ENCODE measurements at places on chromosomes 5 and 9.

DNA sequence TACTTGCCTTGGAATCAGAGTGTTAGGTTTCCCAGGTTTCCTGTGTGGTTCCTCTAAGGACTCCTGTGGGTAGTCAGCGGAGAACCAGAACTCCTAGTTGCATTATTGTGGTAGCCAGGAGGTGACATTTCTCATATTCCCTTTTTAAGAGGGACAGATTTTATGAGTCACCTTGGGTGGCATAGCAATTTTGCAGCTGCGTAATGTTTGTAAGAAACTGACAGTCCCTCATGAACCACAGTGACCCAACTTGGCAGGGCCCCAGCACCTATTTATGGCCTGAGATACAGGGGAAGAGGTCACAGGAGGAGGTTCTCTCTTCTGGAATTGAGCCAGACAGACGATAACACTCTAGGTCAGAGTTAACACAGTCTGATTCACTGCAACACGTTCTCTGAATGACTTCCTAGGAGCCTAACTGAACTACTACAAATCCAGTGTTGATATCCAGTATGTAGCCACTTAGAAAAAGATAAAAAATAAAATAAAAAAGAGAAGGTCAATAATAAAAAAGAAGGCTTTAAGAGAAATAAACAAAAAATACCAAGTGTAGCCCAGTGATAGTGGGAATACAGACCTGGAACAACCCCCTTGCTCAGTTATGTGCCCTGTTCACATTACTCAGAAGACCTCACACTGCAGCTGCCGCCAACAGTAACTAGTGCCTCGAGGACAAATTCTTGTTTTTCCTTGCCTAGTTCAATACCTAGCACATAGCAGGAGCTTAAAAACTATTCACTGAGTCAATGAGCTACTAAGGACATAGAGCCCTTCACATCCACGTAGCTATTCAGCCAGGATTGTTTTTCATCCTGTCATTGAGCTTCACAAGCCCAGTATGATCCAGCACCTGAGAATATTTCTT lies 50.7 kb upstream of the VLDLR start:
- DNase-seq, result peak; percentile 84

DNA sequence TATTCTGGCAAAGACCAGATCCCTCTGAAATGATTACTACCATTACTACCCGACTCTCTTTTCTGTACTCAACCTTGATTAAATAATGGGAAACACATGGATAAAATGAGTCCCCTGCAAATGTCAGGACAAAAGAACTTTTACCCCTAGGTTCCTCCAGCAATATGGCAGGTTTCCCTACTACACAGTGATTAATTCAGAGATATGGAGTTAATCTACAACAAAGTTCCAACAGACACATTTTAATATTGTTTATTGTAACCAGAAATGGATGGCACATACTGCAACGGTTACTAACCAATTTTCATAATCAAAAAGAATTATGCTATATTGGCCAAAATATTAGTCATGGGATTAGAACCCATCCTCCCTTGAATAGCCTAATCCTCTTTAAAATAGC lies 294.8 kb downstream of the ATPSCKMT start:
- no peak for DNase-seq

DNA sequence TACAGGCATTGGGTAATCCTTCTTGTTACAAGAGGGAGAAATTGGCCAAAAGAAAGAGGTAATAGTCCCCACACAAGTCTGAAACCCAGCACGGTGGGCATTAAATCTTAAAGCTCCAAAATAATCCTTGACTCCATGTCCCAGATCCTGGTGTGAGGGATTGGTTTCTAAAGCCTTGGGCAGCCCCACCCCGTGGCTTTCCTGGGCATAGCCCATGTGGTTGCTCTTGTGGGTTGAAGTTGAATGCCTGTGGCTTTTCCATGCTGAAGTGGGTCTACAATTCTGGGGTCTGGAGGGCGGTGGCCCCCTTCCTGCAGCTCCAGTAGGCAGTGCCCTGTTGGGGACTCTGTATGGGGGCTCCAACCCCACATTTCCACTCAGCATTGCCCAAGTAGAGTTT lies 91.8 kb upstream of the LARP1 start:
- no peak for DNase-seq

DNA sequence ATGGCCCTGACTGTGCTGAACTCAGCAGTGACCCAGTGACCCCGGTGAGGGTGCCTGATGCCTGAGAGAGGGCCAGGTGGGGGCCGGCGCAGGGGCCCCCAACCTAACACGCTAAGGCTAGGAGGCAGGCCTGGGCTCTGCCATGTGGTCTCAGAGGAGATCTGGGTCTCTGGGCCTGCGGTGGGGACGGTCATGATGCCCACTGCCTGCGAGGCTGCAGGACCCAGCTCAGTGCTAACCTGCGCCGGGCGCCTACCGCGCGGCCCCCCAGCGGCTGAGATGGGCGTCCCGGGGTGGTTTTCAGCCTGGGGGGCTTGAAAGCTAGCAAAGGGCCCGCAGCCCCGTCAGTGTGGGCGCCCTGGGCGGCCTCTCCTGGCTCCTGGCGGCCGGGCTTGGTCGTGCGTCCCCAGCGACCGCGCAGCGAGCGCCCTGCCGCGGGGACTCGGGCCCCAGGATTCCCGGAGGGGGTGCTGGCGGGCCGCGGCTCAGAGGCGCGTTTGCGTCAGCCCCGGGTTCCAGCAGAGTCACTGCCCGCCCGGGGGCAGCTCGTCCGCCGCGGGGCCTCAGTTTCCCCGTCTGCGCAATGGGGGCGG lies 2.5 kb downstream of the EGFL7 start:
- DNase-seq, result peak; percentile 80

- no peak for DNase-seq
Observed at GRCh38 chr5:143229426-143229895, 174.0 kb downstream of the NR3C1 start.

GRCh38 chr5:131367219-131367860 lies 103.5 kb downstream of the CDC42SE2 start:
- DNase-seq, result no peak

- no peak for DNase-seq
Observed at GRCh38 chr5:132444061-132444460, 46.5 kb downstream of the IRF1 start.

- no peak for DNase-seq
Observed at GRCh38 chr5:34580983-34581382, 75.1 kb upstream of the RAI14 start.

GRCh38 chr5:18397371-18397770 lies 763.1 kb downstream of the TAF11L14 start:
- peak; percentile 35 for DNase-seq

DNA sequence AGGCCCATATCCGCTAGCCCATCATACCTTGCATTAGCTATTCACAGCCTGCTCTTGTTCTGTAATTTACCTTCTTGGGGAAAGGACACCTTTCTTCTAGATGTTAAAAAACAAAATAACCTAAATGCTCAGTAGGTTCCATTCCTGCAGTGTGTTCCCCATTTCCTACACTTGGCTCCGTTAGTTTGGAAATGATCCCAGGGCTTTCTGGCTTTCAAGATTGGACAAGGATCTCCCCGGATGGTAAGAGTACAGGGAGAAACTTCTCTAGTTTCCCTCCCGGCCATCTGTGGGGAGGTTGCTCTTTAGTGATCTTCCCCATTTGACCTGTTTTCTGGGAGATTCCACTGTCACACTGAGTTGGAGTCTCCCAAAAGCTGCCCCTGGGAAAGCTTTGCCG lies 27.3 kb upstream of the STC2 start:
- no peak for DNase-seq

DNA sequence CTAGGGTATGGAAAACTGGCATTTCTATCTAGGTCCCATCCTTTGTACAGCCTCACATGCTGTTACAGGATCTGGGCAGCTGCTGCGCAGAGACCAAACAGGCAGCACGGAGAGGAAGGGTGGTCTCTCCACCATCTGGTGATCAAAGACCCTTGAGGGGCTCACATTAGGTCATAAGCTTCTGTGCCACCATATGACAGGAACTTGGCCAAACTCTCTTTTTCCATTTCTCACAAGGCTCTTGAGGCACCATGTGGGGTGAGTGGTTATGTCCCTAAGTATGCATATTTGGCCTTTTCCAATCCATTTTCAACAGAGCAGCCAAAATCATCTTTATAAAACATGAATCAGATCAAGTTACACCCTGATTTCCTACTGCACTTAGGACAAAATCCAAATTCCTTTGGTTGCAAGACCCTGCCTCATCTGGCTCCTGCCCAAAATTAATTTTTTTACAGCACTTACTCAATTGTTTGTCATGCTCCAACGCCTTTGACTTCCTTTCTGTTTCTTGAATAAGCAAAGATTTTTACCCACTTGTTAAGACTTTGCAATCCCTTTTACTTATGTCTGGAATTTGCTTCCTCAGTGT lies 730.0 kb downstream of the MAT2B start:
- peak; percentile 17 for DNase-seq

DNA sequence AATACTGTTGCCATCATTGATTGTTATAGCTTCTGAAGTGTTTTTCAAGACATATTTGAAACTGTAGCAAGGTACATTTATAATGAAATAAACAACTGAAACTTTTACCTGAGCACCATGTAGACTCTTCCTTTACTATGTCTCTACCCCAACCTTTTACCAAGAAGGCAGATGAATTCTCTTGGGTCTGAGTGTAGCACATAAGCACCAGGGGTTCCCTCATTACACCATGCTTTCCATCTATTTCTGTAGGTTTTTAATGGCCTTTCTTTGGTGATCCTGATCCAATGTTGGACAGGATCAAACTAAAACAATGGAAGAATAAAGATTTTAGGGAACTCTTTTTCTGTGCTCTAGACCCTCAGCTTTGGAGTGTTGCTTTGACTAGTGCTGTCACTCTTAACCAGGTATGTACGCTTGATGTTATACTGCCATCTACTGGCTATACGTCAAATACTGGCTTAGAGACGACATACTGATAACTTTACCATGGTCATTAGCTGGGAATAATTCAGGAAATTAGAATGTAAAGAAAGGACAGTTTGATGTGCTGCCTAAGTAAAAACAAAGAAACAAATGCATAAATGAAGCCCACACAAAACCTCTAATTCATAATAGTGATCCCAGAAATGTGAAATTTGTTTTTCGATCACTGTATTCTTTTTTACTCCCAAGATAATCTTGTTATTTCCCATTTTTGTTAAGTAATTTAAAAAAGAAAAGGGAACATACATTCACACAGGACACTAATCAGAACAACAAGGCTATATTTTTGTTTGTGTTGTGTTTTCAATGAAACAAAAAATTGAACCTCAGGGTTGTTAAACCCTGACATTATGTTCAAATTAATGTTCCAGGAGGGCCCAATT lies 30.7 kb downstream of the IFNW1 start:
- DNase-seq, result peak; percentile 78

DNA sequence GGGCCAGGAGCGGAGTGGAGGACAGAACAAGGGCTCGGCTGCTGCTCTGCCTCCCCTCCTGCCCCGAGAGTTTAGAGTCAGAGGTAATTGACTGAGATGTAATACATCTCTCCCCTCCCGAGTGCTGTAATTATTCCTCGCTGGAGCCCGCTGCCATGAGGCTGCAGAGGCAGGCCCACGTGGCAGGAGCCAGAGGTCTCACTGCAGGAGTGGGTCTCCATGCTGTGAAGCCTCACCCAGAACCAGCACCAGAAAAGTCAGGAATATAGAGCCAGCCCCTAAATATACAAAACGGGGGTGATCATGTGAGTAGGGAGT lies 2.5 kb downstream of the FAM163B start:
- no peak for DNase-seq

DNA sequence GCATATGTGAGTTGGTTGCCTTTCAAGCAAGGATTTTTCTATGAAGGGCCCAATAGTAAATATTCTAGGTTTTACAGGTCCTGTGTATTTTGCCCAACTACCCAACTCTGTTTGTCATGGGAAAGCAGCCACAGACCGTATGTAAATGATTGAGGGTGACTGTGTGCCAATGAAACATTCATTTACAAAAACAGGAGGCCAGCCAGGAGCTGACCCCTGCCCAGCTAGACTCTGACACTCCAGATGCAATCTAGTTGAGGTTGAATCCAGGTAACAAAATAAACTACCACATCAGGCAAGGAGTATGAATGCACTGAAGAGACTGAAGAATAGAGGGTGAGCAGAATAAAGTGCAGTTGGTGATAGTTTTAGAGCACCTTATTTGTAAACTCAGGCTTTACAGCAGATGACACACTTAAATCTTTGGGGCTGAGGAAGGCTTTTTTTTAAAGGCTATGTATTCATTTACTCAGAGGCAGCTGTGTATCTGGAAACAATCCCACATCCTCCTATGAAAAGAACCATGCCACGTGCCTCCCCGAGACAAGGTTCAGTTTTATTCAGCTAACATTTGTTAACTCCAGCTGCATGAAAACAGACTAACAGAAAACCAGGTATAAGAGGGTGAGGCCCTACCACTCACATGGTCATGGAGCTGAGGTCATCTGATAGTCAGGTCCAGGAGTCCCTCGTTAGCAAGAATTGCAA lies 60.7 kb downstream of the SLC1A1 start:
- DNase-seq, result peak; percentile 6

DNA sequence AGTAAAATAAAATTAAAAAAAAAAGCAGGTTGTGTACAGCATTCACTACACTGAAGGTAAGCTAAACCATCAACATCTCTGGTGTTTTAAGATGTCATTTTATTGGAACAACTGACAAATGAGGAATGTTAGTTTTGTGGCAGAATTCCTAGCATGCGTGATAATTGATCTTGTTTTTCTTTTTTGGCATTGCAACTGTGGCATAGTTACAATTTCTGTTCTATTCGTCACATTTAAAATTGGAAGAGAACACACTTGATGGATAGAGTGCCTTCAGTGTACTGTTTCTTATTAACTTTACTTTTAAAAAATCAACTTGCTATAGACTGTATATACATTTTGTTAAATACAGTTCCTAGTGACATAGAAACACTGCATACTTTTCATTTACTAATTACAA lies 43.6 kb upstream of the TNFSF15 start:
- DNase-seq, result no peak

DNA sequence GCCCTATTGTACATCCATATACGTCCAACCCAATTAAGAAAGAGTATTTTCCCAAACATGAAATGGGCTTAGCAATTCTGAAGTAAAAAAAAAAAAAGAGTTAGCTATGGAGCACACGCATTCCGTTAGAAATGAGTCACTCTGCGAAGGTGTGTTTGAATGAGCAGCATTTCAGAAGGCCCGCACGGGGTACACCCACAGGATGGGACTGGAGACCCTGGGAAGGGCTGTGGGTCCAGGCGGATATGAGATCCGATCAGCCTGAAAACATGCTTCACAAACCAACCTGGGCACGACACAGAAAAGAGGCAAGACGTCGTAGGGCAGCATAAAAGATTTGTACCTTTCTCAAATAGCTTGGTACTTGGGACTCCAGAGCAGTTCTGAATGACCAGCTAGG lies 173.9 kb upstream of the KLF9 start:
- no peak for DNase-seq

GRCh38 chr5:57529864-57530263 lies 47.3 kb upstream of the ACTBL2 start:
- no peak for DNase-seq

DNA sequence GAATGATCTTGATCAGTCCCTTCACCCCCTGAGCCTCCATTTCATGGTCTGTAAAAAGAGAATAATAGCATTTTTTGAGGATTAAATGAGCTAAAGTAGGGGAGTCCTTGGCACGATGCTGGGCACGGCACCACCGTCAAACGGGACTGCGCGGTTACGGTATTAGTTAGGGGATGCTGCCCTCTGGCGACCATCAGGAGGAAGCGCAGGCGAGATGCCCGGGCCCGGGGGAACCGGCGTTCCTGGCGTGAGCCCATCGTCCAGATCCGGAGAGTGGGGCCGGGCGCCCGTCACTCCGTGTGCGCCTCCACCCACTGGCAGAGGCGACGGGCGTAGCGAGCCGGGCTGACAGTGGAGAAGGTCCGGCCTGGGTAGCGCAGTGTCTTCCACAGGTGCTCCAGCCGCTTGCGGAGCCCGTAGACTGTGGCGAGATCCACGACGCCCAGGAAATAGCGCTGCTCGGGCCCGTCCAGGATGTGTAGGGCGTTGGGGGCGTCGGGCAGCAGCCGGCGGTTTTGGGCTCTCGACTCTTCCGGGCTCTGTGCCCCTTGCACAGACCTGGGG lies 4.8 kb upstream of the ST6GALNAC4 start:
- peak; percentile 73 for DNase-seq
